Mammary epithelial cell (primary cell): ENCODE measurements at places on chromosomes 13 and 19.

- peak; percentile 27 for DNase-seq
Measured at GRCh38 chr13:24905242-24905641, 141.3 kb downstream of the RNF17 start.

DNA sequence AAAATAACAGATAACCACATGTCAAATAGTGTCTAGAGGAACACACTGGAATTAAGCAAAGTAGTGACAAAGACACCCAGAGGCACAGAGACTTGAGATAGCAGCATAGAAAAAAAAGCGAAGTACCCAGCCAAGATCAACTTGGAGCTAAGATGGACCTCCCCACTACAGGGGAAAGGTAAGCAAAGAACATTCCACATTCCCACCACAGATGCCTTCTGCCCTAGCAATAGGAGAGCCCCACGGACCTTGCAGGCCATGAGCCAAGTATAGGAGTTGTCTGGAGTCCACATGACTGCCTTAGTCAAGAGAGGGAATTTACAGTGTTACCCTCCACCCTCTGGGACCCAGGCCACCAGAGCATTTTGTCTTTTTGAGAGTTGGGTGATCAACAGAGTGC lies 110.7 kb upstream of the SPRY2 start:
- no peak for DNase-seq

DNA sequence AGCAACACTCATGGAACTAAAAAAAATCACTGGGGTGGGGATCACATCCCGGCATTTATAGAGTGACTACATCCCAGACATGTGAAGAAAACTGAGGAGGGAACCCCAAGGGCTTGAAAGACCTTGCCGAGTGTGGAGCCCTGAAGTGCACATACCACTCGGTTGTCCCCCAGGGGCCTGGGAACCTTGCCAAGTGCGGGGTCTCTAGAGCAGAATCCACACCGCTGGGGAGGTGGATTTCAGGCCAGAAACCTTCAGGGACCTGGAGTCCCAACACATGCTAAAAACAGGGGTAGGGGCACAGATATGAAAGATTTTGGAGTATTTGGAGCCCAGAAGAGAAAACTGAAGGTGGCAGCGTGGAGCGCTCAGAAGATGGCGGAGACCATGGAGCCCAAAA lies 35.2 kb downstream of the ERICH4 start:
- DNase-seq = no peak

GRCh38 chr19:1172353-1173158 lies 1.5 kb downstream of the SBNO2 start:
- DNase-seq = peak; percentile 61

DNA sequence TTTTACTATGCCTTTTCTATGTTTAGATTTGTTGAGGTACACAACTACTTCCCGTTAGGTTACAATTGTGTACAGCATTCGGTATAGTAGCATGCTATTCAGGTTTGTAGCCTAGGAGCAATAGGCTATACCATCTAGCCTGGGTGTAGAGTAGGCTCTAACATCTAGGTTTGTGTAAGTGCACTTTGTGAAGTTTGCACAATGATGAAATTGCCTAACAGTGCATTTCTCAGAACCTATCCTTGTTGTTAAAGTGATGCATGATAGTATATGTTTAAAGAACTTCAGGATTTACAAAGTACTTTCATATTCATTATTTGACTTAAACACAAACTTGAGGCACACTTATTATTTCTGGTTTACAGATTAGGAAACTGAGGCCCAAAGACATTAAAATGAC lies 11.5 kb upstream of the SERPINE3 start:
- DNase-seq = no peak

- no peak for DNase-seq
Measured at GRCh38 chr19:708154-709143, at the start of gene PALM. Gene PALM, plus strand, starts transcription at chr19:708935. Its CDS starts 212 bp downstream, at chr19:709147.

- peak; percentile 69 for DNase-seq
Measured at GRCh38 chr13:84121456-84121855, 239.2 kb upstream of the SLITRK1 start.

DNA sequence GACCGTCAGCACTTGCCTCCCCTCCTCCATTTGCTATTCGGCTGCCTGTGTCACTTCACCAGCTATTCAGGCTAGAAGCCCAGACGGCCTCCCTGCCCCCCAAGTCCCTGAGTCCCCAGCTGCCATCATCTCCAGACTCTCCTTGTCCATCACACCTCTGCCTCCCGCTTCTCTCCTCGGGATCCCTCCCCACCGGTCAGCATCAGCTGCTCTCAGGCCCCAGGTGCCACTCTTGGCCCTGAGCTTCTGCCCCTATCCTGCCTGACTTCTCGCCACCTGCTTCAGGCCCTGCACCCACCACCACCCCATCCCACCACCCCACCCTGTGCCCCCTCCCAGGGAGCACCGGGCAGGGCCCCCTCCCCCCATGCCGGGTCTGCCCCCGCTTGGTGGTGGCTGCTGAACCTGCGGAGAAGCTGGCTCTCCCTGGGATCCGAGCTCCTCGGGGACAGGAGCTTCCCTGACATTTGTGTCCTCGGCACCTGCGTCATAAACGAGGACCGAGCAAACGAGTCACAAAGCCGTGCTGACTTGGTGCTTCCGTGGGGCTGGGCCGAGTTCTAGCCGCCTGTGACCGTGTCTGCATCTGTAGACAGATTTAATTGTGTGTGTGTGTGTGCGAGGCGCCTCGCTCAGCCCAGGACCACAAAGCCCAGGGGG lies 70.3 kb upstream of the MCF2L start:
- no peak for DNase-seq

GRCh38 chr19:11384778-11385129 lies 640 bp upstream of the EPOR start:
- no peak for DNase-seq

- no peak for DNase-seq
Measured at GRCh38 chr13:84380866-84381265, 498.6 kb upstream of the SLITRK1 start.

DNA sequence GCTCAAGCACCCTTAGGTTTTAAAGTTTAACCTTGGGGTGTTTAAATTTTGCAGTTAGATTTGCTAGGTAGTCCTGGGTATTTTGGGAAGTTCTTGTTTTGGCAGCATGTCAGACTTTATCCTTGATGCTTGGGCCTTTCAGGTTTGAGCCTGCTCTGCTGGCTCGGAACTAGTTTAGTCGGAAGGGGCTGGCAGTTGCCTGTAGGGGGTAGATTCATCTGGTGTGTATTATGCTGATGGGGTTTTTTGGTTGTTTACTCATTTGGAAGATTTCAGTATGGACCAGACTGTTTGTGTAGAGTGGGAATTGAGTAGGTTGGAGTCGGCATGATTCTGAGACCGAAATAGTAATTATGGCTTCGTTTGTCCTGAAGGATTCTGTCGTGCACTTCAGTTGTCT lies 15.1 kb downstream of the ILF3 start:
- DNase-seq = no peak

DNA sequence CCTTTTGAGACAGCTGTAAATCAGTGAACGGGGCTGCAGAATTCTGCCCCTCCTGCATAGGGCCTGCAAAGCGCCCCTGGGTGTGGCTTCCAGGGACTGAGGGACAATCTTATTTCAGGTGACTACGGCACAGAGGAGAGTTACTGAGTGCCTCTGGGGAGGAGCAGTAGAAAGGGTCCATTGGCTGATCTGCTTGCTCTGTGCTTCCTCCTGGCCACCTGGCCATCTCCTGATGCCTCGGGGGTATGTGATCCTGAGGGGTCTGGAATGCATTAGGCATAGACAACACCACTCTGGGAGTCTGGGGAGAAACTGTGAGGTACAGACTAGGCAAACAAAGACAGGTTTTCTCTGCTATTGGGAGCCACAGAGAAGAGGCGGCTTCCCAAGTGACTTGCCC lies 2.8 kb downstream of the KCTD15 start:
- DNase-seq = no peak

- no peak for DNase-seq
Measured at GRCh38 chr13:41554180-41554579, 96.8 kb downstream of the RGCC start.

DNA sequence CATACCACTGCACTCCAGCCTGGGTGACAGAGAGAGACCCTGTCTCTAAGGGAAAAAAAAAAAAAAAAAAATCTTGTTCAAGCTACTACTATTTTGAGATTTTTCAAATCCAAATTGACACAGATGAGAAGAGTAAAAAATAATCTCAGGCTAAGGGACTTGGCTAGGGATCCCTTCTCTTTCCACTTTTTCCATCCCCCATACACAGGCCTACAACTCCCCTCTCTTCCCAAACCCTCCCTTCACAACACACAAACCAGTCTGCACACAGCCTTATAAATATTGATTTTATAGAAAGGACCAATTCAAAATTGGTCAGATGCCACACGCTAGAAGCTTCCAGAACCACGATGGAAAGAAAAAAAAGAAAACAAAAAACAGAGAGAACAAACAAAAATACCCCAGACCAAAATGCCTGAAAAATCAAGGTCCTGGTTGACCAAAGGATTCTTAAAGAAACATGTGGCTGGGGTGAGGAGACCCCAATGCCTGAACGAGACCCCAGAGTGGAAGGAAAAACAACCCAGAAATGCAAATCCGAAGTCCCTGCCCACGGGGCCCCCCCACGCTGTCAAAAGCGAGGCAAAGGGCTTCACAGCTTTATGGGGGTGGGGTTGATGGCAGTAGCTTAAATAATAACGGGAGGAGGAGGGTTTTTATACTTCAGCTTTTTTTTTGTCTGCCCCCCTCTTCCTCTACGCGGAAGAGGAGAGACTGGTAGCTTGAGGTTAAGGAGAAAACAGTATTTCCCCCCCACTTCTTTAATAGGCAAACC lies 18.1 kb downstream of the QPCTL start:
- no peak for DNase-seq

- DNase-seq = no peak
Measured at GRCh38 chr19:49689133-49690078, at the start of gene ADM5. Gene ADM5, plus strand, starts transcription at chr19:49689594. Its CDS starts 244 bp downstream, at chr19:49689838.

DNA sequence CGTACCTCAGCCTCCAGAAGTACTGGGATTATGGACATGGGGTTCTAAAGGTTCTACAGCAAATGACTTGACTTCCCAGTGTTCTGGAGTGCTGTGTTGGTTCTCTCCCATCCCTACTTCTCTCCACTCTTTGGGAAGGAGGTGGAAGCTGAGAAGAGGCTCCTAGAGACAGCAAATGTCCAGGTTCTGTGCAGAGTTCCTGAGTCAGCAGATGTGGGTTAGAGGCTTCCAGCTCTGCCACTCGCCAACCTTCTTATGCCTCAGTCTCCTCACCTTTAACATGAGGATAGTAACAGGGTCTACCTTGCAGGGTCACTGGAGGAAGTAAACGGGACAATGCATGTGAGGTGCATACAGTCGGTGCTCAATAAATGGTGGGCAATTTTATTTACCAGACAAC lies 80.5 kb upstream of the VSTM2B start:
- DNase-seq = no peak

DNA sequence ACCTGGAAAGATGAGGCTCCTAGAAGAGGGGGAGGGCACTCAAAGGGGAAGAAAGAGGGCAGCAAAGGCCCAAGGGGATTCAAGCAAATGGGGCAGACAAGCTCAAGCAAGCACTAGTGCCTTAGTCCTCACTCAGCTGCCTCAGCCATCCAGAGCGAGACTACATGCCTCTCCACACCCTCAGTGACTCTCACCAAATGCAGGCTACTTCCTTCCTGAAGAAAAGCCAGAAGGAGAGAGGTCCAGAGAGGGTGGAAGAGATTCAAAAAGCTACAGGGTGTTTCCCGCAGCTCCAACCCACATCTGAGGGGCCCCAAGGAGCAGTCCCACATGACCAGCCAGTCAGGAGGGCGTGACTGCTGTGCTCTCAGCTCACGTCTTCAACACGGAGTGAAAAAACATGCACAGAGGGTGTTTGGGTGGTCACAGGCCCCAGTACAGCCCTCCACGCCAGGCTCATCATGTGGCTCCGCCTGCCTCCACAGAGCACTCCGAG lies 40.5 kb downstream of the MIPEP start:
- DNase-seq = no peak

GRCh38 chr13:92901739-92902138 lies 324.9 kb upstream of the GPC6 start:
- DNase-seq = peak; percentile 76

- DNase-seq = peak; percentile 59
Measured at GRCh38 chr19:18846862-18847548, 15.2 kb downstream of the UPF1 start.

DNA sequence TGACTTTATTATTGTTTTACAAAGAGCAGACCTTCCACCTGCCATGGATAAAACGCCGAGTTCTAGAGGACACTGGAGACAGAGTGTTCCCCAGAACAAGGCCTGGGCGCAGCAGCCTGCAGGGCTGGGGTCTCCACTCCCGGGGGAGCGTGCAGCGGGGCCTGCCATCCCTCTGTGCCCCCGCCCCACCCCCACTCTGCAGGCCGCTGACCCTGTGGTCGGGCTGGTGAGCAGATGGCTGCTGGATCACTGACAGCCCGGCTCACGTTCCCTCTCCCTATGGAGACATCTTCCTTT lies 8.6 kb upstream of the PTBP1 start:
- no peak for DNase-seq

DNA sequence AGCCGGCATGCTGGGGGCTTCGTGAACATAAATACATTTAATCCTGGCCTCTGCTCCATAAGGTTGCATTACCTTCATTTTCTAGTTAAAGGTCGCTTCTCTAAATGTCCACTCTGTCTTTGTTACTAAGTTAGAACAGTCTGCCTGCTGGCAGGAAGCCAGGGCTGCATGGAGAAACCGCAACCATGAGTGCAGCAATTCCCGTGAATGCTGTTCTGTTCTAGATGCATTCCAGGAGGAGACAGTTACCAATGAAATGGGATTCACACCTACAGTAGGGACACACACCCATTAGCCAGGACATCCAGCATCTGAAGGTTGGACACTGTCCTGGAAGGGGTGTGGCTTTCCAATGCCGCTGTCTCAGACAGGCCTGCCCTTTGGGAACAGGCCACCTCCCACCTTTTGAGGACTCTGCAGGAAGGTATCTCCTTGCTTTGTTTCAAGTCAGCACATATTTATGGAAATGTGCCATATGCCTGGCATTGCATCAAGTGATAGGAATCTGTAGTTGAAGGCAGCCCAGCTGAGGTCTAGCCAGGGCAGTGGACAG lies 129.7 kb downstream of the SLC7A1 start:
- DNase-seq = peak; percentile 80

DNA sequence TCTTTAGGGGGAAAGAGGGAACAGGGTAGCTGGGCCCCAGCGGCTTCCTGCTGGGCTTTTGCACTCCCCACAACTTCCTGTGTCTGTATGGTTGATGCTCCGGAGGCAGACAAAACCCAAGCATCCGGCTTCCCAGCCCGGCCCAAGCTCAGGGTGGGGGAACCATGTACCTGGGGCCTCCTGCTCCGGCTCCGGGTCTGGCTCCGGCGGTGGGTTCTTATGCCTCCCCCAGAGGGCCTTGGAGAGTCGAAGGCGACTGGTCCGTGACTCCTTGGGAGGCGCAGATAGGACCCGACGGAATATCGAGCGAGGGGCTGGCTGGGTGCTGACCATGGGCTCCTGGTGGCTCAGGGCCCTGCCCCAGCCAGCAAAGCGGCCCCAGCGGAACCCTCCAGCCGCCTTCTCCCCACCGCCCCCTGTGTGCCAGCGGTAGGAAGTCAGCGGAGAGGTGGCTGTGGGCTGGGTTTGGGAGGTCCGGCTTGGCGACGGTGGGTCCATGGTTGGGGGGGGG lies 428 bp downstream of the RASAL3 start:
- DNase-seq = no peak

- DNase-seq = no peak
Measured at GRCh38 chr19:6947745-6948144, 60.4 kb downstream of the ADGRE1 start.

GRCh38 chr19:17576758-17577456 lies 21.5 kb downstream of the COLGALT1 start:
- DNase-seq = peak; percentile 5
